ENCODE measurements at places on chromosomes 7 and 10.

GRCh38 chr7:148204639-148205304 is 385.8 kb upstream of the C7orf33 start:
- no peak for DNase-seq

- no peak for DNase-seq
Measured at GRCh38 chr10:11515596-11516430, 95.6 kb downstream of the USP6NL start.

DNA sequence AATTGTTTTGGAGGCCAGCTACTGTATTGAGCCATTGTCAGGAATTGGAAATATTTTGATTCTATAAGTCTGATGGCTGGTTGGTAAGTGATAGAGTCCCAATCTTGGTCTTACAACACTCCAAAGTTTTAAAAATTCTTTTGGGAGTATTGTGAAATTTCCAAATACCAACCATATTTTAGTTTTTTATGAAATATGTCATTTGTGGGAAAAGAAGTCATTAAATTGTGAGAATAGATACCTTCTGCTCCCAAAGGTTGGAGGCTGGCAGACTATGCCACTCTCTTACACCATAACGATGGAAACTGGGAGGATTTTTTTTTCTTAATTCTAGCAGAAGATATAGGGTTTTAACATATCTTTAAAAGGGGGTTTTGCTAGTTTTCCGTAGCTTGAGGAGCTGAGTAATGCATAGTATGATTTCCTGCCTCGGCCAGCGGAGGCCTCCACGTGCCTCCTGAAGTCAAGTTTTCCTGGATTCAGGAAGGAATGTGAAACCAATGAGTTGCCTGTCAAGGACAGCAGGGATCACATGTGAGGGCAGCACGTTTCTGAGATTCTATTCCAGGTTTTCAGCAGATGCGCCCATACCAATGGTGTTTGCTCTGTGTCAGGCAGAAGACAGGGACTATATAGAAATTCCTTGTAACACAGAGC is 92.2 kb upstream of the LAMB4 start:
- DNase-seq = no peak

- DNase-seq = no peak
Measured at GRCh38 chr10:96047004-96047649, 3.7 kb downstream of the CCNJ start.

GRCh38 chr7:105297985-105298384 is 90.7 kb downstream of the SRPK2 start:
- DNase-seq = no peak

GRCh38 chr10:60314069-60314940 is 75.4 kb downstream of the ANK3 start:
- DNase-seq = no peak

DNA sequence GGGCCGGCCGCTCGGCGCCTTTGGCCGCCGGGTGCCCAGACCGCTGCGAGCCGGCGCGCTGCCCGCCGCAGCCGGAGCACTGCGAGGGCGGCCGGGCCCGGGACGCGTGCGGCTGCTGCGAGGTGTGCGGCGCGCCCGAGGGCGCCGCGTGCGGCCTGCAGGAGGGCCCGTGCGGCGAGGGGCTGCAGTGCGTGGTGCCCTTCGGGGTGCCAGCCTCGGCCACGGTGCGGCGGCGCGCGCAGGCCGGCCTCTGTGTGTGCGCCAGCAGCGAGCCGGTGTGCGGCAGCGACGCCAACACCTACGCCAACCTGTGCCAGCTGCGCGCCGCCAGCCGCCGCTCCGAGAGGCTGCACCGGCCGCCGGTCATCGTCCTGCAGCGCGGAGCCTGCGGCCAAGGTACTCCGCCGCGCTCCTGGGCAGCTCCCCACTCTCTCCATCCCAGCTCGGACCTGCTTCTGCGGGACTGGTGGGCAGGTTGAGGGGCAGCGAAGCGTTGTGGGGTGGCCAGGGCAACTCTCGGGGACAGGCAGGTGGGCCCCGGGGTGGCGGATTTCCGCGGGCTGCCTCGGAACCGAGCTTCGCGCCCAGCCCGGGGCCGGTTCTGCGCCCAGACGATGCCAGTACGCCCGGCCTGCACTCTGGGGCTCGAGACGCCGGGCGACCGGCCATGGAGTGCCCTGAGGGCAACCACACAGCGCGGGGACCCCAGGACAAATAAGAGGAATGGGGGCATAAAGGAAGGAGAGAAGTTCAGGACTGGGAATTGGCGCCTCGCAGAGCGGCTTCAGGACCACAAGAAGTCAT is 578 bp downstream of the HTRA1 start:
- no peak for DNase-seq

GRCh38 chr10:97506199-97506991 is 7.7 kb downstream of the UBTD1 start:
- DNase-seq = no peak

DNA sequence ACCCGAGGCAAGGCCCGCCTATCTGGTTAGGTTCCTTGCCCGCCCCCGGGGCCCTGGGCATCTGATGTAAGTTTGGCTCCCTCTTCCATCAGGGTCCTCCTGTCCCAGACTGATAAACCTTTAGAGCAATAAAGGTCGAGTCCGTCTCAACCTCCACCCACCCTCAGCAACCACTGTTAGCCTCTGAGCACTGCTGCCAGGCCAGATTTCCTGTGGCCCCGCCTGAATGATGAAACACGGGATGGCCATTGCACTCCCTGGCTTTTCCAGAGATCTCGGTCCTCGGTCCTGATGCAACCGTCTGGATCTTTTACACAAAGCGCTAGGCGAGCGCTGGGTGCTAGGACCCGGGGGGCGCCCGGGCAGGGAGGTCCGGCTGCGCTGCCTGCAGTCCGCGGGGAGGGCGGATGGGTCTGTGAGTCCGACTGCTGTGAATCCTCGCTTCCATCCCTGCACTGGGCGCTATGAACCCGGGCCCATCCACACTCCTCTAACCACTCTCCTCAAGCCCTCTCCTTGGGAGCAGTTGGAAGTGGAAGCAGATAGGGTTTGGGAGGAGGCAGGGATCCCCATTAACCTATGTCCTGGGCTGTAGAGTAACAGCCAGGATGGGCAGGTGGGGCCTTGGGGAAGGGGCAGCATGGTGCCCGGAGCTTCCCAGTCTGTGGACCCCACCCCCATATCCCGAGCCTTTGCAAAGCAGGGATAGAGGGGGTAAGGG is 875 bp upstream of the DDIT4 start:
- no peak for DNase-seq

- DNase-seq = no peak
Measured at GRCh38 chr10:505419-505818, 184.0 kb downstream of the DIP2C start.

DNA sequence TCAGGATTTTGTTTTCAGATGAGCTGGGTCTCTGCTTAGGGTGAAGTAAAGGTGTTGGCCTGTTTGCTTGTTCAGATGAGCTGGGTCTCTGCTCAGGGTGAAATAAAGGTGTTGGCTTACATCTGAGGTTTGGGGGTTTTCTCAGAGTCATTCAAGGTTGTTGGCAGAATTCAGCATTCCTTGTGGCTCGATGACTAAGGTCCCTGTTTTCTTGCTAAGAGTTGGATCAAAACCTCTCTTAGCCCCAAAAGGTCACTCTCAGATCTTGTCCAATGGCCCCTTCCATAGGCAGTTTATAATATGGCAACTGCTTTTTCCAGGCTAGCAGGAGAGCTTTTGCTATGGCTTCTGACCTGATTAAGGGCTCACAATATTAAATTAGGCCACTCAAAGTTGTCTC is 106.6 kb downstream of the ADAM22 start:
- no peak for DNase-seq

GRCh38 chr10:43237128-43237527 is 29.7 kb downstream of the RASGEF1A start:
- no peak for DNase-seq

GRCh38 chr10:21976739-21977138 is 26.8 kb downstream of the DNAJC1 start:
- DNase-seq = no peak
